ENCODE measurements at places on chromosomes 2 and 18. TPM values are rescaled to one million over a fixed set of nuclear protein-coding genes. Genes with fewer than 3 reads are reported as not detected.

DNA sequence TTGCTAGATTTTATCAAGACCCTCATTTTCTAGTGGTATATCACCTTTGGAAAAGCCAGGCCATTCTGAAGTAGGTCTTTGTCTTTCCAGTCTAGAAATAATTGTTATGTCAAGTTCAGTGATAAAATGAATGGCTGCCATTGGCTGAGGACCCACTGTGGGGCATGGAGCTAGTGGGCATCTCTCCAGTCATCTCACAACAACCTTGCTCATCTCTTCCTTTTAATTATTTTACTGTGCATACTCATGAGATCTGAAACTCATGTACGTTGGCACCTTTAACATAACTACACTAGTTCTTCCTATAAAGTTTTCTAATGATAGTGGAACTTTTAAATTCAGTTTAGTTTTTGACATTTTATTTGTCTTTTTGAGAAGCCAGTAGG lies 240.9 kb downstream of the SLC8A1 start:
- no peak overlapping the region for H3K4me3 ChIP-seq
- DNase-seq: peak; percentile 7
- H3K27me3 ChIP-seq: no peaks in the 10 kb centered on the region

TUBB8B gene
- total RNA-seq: not detected

DNA sequence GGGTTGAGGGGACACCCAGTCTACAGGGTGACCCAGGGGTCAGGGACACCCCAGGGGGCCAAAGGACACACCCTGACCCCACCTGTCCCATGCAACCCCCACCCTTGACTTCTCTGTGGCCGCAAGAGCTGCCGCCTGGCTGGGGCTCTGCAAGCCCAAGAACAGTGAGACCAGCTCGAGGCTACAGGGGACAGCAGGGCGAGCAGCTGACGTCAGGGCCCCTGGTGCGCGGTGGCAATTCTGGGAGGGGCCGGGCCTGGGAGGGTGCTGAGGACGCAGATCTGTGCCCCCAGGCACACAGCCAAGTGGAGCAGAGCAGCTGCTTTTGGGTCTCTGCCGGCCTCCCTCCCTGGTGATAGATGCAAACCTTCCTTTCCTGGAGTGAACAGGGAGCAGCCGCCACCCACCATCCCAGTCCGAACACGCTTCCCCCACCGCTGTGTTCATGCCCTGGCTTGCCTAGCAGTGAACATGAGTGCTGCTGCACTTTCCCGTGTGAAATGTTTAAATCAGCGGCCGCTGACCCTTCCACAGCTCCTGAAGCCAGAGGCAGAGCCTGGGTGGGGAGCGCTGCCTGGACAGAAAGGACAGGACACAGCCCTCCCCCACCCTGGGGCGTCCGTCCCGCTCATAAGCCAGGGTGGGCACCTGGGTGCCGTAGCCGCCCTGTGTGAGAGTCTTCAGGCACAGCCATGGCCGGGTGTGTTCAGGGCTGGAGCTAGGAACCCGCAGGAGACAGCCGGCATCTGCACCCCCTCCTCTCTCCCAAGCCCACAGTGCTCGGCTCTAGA lies 46.9 kb downstream of the SLC66A2 start:
- no peak for DNase-seq
- H3K27me3 ChIP-seq: no peaks in the 10 kb centered on the region
- no peak overlapping the region for H3K27ac ChIP-seq
- H3K36me3 ChIP-seq: peaks cover 14% of the 10 kb centered on the region
- peaks cover 11% of the 10 kb centered on the region for H3K4me1 ChIP-seq

DNA sequence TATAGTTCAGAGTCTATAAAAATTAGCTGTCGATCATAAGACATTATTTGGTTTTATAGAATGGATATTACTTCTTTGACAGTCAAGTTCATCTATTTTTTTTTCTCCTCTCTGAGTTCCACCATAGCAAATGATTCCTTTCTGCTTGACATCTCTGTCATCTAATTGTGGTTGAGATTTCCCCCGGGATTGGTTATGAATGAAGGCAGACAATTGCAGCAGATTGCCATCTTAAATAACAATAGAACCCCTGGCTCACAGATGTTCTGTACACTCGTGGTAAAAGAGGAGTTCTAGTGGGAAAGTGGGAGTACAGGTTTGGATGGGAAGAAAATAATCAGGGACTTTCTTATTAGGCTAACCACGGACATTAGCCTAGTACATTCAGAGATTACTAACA lies 292.1 kb upstream of the NRXN1 start:
- H3K27me3 ChIP-seq: no peaks in the 10 kb centered on the region
- DNase-seq: no peak
- no peak overlapping the region for H3K27ac ChIP-seq
- no peaks in the 10 kb centered on the region for H3K36me3 ChIP-seq

GRCh38 chr2:20001361-20001863 lies 11.1 kb downstream of the MATN3 start:
- H3K4me1 ChIP-seq: no peaks in the 10 kb centered on the region
- peaks cover 7% of the 10 kb centered on the region for H3K27me3 ChIP-seq
- no peak for DNase-seq
- H3K36me3 ChIP-seq: no peaks in the 10 kb centered on the region
- no peak overlapping the region for H3K4me3 ChIP-seq

DNA sequence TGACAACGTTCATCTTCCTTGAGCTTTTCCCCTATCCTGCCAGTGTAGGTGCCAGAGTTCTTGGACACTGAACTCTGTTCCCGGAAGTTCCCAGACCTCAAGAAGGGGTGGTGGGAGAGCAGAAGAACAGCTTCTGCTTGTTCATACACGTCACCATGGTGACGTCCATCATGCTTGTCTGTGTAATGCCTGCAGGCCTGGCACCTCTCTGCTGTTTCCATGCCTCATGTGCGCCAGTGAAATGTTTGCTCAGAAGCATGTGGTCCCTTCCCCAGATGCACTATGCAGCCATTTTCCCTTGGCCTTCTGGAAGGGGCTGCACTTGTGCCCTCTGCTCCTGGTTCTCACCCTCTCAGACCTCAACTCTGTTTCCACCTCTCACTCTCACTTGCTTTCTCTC lies 210.8 kb upstream of the NABP1 start:
- H3K4me3 ChIP-seq: no peak overlapping the region
- no peaks in the 10 kb centered on the region for H3K27me3 ChIP-seq
- no peaks in the 10 kb centered on the region for H3K4me1 ChIP-seq
- no peaks in the 10 kb centered on the region for H3K36me3 ChIP-seq
- no peak for DNase-seq

GRCh38 chr18:58046093-58046793 lies 2.2 kb downstream of the NEDD4L start:
- peaks cover 27% of the 10 kb centered on the region for H3K4me1 ChIP-seq
- peaks cover 2% of the 10 kb centered on the region for H3K36me3 ChIP-seq
- DNase-seq: no peak

DNA sequence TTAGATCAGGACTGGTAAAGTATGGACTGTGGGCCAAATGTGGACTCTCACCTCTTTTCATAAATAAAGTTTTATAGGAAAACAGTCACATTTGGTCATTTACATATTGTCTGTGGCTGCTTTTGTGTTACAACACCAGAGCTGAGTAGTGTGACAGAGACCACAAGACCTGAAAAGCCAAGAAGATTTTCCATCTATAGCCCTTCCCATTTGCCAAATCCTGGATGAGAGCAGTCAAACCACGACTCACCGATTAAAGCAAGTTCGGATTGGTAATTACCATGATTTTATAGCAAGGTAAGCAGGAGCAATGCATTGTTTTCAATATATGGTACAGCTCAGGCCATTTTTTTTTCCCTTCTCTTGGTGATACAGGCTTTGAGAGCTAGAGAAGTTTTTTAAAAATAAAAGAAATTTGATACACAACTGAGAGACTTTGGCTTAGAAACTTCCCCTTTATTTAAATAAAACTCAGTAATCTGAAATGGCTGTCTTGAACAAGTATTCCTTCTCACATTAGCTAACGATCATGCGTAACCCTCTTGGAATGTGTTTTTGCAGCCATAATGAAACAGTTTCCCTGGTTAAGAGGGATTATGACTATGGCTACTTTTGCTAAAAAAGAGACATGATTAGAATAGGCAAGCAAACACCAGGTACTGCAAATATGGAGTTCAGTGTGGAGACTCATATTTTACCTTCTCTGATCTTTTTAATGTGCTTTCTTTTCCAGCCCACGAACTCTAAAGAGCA lies 9.5 kb upstream of the MALL start:
- no peak overlapping the region for H3K4me3 ChIP-seq
- DNase-seq: no peak
- no peaks in the 10 kb centered on the region for H3K27me3 ChIP-seq
- H3K36me3 ChIP-seq: no peaks in the 10 kb centered on the region
- no peaks in the 10 kb centered on the region for H3K4me1 ChIP-seq

CSRNP3 gene
- not detected for total RNA-seq

COLEC11 gene
- total RNA-seq: not detected

- H3K27ac ChIP-seq: no peak overlapping the region
- no peak overlapping the region for H3K4me3 ChIP-seq
- peaks cover 5% of the 10 kb centered on the region for H3K4me1 ChIP-seq
These were observed 18.3 kb downstream of the RNASEH1 start for GRCh38 chr2:3539836-3540235.

DNA sequence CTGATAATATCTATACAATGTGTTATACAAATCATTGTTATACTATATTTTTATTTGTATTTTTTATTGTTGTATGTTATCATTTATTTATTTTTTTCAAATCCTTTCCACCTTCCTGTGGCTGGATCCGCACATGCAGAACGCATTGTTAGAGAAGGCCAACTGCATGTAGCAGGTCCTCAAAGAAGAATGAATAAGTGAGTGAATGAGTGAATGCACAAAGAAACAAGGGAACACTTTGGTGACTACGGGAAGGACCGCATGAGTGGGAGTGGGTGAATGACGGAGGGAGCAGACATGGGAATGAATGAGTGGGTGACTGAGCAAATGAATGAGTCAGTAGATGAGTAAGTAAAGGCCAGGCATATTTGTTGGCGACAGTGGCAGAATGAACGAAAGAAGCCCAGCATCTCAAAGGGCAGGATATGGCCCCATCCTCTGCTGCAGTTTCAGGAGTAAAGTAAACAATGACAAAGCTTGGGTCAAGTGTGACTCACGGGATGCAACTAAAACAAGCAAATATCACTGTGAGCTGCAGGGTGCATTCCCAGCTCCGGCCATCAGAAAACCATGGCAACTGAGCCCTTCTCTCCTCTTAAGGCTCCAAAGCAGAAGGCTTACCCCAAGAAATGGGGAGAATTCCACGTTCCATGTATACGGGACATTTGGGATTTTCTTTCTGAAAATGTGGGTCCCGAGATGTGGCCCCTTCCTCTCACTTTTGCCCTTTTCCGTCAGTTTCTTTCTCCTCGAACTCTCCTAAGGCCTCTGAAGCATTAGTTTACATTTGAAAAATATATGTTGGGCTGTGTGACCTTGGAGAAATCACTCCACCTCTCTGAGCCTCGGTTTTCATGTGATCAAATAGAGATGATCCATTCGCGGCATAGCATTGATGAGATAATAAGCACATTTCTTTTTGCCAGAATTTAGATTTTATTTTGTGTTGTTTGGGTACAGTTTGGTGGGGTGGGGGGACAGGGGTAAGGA lies 24.5 kb downstream of the KCNF1 start:
- no peaks in the 10 kb centered on the region for H3K4me1 ChIP-seq
- H3K27ac ChIP-seq: no peak overlapping the region
- H3K27me3 ChIP-seq: peaks cover 6% of the 10 kb centered on the region

DNA sequence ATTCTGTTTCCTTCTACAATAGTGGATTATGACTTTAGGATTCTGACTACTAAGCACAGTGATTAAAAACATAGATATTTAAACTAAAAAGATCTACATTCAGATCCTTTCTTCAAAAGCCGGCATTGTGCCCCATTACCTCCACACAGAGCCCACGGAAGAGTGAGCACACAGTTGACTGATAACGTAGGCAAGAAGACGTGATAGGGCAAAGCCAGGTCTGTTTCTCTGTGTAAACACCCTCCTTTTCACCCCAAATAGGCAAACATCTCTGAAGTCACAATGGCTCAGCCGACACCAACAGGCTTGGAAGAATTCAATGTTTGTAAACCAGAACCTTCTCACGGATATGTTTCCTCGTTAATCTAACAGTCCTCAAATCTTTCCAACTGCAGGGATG lies 302.9 kb downstream of the CMPK2 start:
- H3K27me3 ChIP-seq: no peaks in the 10 kb centered on the region
- no peaks in the 10 kb centered on the region for H3K36me3 ChIP-seq
- no peaks in the 10 kb centered on the region for H3K4me1 ChIP-seq
- DNase-seq: no peak

PLCL1 gene
- total RNA-seq: 0.68 TPM

ACVR2A gene
- 1.2 TPM for total RNA-seq

DNA sequence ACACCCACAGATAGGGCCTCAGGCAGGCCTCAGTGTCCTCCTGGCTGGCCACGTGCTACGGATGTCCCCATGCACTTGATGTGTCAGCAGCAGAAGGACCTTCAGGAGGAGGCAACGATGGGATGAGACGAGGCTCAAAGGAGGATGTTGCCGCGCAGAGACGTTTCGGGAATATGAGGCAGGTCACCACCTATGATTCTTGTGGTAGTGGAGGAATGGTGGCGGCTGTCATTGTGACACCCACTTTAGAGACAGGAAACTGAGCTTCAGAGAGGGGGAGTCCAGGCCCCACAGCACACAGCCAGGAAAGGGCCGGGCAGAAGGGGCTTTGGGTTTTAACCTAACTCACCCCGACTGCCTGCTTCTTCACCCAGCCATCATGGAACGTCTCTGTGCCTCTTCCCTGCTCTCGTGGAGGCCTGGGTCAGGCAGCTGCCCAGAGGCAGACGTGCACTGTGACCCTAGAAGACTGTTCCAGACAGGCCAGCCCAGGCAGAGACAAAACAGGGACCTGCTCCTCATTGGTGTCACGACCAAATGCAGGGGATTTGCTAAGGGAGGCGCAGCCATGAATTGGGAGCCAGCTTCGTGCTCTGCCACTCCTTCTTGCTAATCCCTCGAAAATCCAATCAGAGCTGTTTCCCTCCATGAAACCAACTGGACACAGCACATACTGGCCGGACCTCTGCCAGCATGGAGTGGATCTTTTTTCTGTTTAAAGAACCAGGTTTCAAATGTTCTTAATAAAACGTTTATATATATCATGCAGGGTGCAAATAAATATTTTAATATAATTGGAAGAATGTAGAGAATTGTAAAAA lies 169.2 kb downstream of the ASB1 start:
- no peak overlapping the region for H3K27ac ChIP-seq
- no peaks in the 10 kb centered on the region for H3K36me3 ChIP-seq

DNA sequence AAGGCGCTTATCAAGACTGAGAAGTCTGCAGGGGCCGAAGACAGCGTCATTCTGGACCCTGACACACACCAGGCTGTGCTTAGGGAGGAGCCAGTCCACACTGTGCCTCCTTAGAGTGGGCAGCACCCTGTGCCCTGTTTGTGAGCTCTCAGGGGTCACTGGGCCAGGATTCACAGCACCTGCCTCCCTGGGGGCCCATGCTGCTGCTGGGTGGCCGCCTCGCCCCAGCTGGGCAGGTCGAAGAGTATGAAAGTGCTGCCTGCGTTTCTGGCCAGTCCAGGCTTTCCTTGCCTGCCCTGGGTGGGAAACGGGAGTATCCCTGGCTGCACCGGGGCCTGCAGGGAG lies 15.4 kb upstream of the GPR55 start:
- H3K4me1 ChIP-seq: peaks cover 22% of the 10 kb centered on the region
- no peaks in the 10 kb centered on the region for H3K27me3 ChIP-seq
- H3K27ac ChIP-seq: no peak overlapping the region
- no peak for DNase-seq
- H3K36me3 ChIP-seq: peaks cover 15% of the 10 kb centered on the region

SLC4A3 gene
- not detected for total RNA-seq

MYO3B gene
- 0.20 TPM for total RNA-seq
